Stimulated activated CD4-positive, alpha-beta T cell treated with anti-CD3 and anti-CD28 coated beads, Interleukin-4, amount 100 ng/mL, for 48 hours (primary cell): ENCODE measurements at places on chromosomes 2 and 18.

DNA sequence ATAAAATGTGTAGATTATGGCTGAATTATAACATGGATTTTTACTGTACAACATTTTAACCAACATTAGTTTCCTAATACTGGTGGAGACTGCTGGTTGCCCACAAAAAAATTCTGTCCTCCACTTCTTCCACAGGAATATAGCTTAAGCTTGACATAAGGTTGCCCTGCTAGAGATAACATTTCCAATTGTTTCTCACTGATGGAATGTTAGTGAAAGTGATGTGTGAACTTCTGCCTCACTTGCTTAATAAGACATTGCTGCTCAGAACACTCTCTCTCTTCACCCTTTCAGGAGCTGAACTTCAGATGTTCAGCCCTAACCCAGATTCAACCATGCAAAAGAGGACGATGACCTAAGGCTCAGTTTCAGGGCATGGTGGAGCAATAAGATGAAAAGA lies 2.7 kb upstream of the SGPP2 start:
- DNase-seq = no peak

DNA sequence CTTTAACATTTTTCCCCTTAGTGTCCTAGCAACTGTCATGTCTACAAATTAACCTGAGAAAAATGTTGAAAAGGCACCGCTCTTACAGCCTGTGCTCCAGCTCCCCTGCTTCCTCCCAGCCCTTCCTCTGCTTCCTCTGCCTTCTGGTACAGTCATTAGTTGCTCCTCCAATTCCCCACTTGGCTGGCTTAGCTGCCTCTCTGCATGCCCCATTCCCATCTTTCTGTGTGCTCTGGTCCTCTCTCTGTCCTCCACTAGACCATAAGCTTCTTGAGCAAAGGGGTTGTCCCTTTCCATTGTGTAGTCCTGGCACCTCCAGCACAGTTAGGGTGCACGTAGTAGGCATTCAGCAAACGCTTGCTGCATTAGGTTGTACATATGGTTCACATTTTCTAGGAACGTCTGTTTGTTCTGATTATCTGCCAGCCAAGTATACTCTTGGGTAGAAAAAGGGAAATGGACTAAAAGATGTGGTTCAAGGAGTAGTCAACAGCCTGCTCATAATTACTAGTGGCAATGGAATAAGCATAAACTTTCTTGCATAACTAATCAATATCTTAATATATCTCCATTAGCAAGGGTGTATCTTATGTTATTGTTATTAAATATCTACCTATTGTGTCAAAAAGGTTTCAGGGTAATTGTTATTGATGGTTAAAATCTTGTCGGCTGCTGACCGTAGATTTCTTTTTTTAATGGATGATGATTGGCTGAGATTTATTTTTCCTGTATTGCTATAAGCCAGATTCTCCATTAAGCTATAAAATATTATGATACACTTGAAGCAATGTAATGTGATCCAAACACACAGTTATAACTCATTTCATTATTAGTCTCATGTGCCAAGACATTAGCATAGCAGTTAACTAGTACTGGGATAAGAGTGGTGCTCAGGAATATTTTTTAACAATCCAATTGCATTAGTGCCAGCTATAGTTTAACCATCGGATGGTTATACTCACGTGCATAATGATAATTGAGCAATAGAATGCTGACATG lies 340.1 kb downstream of the SLC4A3 start:
- no peak for DNase-seq

- DNase-seq = no peak
These were observed 529 bp upstream of the MTA3 start for GRCh38 chr2:42567806-42568400.

DNA sequence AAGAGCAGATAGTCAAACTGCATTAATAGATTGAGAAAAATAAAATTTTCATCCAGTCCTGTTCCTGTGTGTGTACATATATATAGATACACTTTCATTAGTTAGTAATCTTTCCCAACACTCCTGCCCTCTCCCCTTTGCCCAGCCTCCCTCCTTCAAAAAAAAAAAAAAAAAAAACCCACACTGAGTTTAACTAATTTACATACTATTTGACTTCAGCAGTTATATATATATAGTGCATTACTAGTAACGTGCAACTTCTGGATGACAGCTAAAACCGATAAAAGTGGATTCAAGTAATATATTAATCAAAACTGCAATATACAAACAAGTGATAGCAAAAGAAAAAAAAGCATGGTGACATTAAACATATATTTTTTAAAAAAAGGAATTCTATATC lies 1.4 kb downstream of the FIGN start:
- no peak for DNase-seq

GRCh38 chr2:218812096-218812815 lies 19.3 kb downstream of the PRKAG3 start:
- no peak for DNase-seq
